ENCODE measurements at places on chromosomes 6 and 20.

- no peak for DNase-seq
Measured at GRCh38 chr20:59402681-59403080, 102.3 kb downstream of the EDN3 start.

DNA sequence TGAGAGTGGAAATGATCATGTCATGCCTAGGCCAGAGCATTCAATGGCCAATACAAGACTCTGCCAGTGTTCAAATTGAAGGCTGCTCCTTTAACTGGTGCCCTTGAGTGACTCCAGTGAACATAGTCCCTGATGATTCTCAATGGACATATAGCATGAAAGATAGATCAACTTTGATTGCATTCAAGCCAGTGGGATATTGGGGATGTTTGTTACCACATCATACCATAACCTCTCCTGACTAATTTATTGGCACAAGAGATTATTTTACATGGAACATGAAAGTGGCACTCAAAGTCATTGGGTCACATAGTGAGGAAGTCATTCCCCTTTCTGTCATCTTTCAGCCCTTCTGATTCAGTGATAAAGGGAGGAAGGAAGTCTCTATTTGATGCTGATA lies 139.0 kb downstream of the EYA2 start:
- no peak for DNase-seq

GRCh38 chr6:36786055-36786675 lies 53.1 kb downstream of the CPNE5 start:
- no peak for DNase-seq

- no peak for DNase-seq
Measured at GRCh38 chr6:157382821-157383220, 1.8 kb downstream of the ZDHHC14 start.

- DNase-seq, result no peak
Measured at GRCh38 chr6:158758941-158759479, 60.2 kb downstream of the EZR start.

- DNase-seq, result no peak
Measured at GRCh38 chr6:161111261-161111660, 119.7 kb downstream of the MAP3K4 start.

GRCh38 chr6:158174514-158174913 lies 6.4 kb downstream of the GTF2H5 start:
- no peak for DNase-seq

GRCh38 chr6:162173466-162173865 lies 554.1 kb downstream of the PRKN start:
- DNase-seq, result no peak

- DNase-seq, result no peak
Measured at GRCh38 chr20:48841875-48842529, 14.2 kb upstream of the PREX1 start.

- no peak for DNase-seq
Measured at GRCh38 chr20:16842486-16843120, 94.4 kb downstream of the OTOR start.

- no peak for DNase-seq
Measured at GRCh38 chr6:166739976-166740318, 112.9 kb upstream of the RPS6KA2 start.

DNA sequence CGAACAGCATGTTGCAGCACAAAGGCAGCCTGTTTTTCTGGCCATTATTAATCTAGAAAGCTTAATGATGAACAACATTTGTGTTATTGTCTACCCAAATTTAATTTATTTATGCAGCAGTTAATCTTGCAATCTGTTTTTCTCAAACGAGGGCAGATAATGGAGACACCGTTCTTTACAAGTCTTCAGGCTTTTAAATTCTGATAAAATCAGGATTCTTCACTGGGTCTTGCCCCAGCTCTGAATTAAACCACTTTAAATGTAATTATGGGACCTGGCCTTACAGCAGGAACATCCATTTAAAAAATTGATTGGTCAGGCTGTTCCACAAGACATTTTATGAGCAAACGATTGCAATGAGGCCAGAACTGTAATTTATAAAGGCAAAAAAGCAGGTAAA lies 26.5 kb upstream of the INSM1 start:
- no peak for DNase-seq

DNA sequence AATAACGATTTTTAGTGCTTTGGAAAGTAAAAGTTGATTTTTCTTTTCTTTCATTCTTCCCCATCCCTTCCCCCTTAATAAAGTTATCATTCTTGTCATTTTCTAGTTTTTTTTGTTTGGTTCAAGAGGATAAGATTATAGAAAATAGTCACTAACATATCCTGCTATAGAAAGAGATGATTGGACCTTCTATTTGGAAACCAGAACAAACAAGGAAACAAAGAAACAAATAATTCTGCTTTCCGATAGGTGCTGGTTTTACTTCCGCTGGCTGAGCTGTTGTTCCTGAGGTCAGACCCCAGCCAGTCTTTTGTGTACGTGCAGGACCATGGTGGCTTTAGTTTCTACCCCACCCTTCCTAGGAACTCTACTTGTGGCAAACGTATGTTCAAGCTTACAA lies at the start of gene CDH26:
TSS of gene CDH26 (plus strand) at position 301 of the 400 bp plus-strand sequence. CDS start 304 bp downstream, outside the sequence.
- no peak for DNase-seq

GRCh38 chr20:8627340-8628004 lies 441.4 kb upstream of the PLCB4 start:
- no peak for DNase-seq

DNA sequence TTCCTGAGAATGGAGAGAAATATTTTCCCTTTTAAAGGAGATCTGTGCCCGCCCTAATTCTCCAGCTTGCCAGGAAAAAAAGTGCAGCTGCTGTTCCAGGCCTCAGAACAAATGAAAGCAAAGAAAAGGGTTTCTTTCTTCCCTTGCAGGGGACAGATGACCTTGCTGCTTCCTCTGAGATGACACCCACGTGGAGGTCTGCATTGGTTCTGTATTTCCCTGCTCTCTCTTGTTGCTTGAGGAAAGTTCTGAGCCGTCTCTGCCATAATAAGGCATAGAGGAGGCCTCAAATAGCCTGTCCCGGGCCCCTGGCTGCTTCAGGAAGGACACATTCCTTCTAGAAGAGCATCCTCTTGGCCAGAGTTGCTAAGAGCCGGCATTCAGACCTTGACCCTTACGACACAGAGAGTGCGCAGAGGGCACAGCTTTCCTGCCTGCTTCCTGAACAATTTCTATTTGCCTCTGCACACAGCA lies 501.8 kb upstream of the SULF2 start:
- no peak for DNase-seq

DNA sequence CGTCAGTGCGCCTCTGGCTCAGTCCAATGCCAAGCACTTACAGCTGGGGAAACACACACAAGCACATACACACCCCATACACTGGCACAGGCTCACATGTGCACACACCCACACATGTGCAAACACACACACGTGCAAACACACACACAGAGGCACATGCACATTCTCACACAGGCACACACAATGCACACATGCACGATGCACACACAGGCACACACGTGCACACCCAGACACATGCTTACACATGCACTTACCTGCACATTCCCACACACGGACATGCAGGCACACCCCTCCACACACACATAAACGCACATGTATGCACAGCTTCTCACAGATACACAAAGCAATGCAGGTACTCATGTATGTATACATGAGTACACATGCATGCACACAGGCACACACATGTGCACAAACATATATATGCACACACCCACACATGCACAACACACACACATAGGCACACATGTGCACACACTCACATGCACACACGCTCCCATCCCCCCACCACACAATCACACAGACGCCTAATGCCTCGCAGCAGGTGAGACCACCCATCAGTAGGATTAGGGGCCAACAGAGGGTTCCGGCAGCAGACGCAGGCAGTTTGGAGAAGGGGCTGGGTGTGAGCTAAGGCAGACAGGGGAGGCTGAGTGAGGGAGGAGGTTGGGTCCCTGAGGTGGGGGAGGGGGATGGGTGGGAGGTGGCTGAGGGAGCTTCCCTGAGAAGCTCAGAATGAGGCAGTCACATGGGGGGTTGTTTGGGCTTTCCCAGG lies 71.2 kb upstream of the SLCO4A1 start:
- no peak for DNase-seq

- no peak for DNase-seq
Measured at GRCh38 chr20:2521369-2522305, 12.9 kb upstream of the ZNF343 start.

- DNase-seq, result no peak
Measured at GRCh38 chr6:84003131-84003530, 30.4 kb upstream of the MRAP2 start.

DNA sequence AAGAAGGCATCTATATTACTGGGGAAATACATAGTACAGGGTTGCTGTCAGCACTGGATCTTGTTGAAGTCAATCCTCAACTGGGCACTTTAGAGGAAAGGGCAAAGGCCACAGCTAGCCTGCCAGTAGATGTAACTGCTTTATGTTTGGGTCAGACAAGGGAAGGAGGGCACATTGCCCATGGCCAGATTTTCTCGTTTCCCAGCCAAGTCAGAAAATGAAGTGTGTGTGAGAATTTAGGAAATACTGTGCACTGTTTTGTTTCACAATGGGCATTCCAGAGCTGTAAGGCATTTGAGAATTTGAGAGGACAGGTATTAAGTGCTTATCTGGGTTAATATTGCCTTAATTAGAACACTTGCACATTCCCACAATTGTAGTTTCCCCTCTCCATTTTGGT lies 183.9 kb upstream of the MCHR2 start:
- DNase-seq, result no peak

- DNase-seq, result no peak
Measured at GRCh38 chr6:83952830-83953229, 80.7 kb upstream of the MRAP2 start.

DNA sequence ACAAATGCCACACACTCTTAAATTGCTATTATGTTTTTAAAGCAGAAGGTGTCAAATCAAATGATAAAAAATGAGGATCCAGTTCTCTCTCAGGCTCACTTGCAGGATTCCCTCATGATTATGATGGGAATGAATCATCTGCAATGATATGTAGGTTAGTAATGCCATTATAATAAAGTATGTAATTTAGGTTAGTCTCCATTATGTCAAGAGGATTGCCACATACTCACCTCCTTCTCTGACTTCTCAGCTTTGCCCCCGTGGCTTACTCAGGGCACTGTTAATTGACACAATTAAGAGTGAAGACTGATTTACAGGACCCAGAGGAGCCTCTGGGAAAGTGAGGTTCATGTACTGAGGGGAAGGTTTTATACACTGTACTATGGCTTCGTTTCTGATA lies 591.7 kb upstream of the NRSN1 start:
- peak; percentile 62 for DNase-seq

- DNase-seq, result no peak
Measured at GRCh38 chr20:48739395-48740291, 88.2 kb downstream of the PREX1 start.

- no peak for DNase-seq
Measured at GRCh38 chr6:53031281-53031680, 33.9 kb upstream of the FBXO9 start.

- DNase-seq, result no peak
Measured at GRCh38 chr6:15283986-15284361, 38.1 kb downstream of the JARID2 start.

DNA sequence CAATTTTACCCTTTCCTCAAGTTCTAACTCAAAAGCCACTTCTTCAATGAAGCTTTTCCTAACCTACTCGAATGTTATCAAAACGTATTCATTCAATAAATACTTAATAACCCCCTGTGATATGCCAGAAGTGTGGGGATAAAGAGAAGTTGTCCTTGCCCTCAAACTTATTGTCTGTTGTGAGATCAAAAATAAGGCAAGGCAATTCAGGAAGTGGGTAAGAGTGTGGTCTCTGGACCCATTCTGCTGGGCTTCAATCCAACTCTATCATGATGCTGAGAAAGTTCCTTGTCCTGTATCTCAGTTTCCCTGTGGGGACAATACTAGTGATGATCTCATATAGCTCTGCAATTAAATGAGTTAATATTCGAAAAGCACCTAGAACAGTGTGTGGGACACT lies 92.8 kb downstream of the PRDM1 start:
- no peak for DNase-seq

GRCh38 chr20:40486297-40486696 lies 202.7 kb downstream of the MAFB start:
- no peak for DNase-seq

DNA sequence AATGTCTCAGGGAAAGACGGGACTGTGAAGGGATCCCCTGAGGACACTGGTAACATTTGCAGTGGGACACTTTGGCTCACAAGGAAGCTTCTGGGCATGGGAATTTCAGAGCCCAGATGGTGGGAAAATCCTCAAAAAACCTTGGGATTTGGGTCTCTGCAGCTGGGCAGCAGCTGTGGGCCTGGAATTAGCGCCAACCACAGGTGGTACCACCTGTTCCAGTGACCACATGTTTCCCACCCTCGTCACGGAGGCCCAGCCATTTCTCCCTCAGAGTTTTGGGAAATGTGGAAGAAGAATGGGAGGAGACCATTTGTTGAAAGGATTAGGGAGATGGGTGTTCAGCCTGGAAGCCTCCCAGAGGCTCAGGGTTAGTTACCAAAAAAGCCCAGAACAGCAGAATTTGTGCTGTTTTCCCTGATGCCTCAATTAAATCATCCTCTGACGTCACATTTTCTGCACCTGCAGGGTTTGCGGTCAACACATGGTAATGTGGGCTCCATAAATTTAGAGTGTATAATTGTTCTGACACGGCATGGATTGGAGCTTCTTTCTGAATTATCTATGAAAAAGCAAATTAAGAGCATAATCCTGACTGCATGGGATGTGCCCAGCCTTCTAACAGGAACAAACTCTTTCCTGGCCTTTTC lies 34.4 kb downstream of the EDN3 start:
- no peak for DNase-seq

GRCh38 chr6:164569509-164569908 lies 739.9 kb downstream of the C6orf118 start:
- no peak for DNase-seq

GRCh38 chr20:60867589-60867988 lies 384.5 kb upstream of the CDH4 start:
- DNase-seq, result no peak

Data from NCI-H1436 (cell line).